Activated CD4-positive, alpha-beta T cell treated with anti-CD3 and anti-CD28 coated beads, Interleukin-2, Interleukin-6, amounts not matched to agents 100 ng/mL and 50 ng/mL, durations not matched to agents 16 hours and 8 hours (primary cell): ENCODE measurements at places on chromosomes 4 and X.

DNA sequence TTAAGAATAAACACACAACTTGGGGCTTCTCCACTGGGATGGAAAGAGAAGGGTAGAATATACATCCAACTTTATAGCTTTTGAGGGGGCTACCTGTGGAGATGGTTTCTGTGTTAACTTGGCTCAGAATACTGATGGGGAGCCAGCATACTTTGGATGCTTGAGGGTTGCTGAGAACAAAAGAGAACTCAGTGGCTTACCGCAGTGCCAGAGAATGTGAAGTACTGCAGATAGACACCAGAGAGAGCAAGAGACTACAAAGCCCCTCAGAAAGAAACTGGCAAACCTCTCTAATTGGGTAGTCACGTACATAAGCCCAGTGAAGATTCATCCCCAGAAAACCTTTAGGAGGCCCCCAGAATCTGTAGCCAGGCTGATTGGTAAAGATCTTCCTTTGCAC is 214.4 kb downstream of the DCHS2 start:
- DNase-seq = no peak

- DNase-seq = no peak
Measured at GRCh38 chrX:38882894-38883626, 81.8 kb downstream of the MID1IP1 start.

- DNase-seq = peak; percentile 1
Measured at GRCh38 chr4:67160394-67160793, 384.9 kb downstream of the CENPC start.

DNA sequence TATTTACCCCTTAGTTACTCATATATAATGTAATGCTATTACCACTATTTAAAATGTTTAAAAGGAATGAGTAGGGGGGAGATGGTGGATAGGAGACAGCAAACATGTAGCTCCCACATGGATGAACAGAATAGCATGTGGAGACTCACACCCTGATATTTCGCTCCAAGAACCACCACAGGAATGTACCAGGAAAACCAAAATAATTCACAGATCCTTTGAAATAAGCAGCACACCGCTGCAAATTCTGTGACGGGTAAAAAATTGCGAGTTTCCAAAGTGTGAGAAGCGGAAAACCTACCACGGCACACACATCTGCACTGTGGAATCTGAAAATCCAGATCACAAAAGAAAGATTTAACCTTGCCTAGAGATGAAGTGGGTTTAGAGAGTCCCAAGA is 428.2 kb downstream of the TLL1 start:
- no peak for DNase-seq

- no peak for DNase-seq
Measured at GRCh38 chrX:107766470-107767150, 9.0 kb downstream of the TSC22D3 start.

DNA sequence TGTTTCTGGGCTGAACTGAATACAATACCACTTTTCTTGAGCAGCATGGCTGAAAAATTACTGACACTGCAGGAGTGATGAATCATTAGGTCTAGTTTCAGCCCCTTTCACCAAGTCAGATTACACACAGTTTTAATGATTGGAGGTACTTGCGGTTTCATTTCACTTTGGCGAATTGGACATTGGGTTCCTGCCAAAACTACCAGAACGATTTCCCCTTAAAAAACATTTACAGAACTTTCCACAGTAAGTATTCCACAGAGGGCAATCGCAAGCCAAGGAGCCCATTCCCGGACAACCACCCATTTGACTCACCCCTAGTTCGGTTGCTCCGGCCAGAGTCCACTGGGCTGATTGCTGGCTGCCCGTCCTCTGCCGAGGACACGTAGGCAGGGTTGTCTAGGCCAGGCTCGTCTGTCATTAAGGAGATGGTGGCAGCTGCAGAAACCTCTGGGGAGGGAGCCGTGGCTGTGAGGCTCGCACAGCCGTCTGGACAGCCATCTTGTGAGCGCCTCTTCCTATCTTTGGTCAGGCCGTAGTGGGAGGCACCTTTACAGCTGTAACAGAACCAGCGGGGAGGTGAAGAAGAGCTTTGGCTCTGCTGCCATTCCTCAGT is 83.5 kb downstream of the LNX1 start:
- no peak for DNase-seq

DNA sequence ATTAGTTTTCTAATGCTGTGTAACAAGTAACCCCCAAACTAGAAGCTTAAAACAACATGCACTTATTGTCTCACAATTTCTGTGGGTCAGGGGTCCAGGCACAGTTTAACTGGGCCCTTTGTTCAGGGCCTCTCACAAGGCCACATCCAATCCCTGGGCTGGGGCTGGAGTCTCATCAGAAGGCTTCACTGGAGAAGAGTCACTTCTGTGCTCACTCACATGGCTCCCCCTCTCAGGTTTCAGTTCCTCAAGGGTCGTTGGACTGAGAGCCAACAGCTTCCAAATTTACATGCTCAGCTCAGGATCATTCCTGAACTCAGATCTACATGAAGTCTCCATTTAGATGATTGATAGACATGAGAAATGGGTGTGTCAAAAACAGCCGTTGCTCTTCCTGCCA is 77.1 kb downstream of the EVC start:
- no peak for DNase-seq

GRCh38 chr4:134043266-134043665 is 158.3 kb downstream of the PABPC4L start:
- DNase-seq = no peak

GRCh38 chrX:69015564-69016292 is 149.5 kb downstream of the PJA1 start:
- DNase-seq = no peak

- no peak for DNase-seq
Measured at GRCh38 chrX:104324461-104325212, 69.9 kb upstream of the ESX1 start.
